ENCODE measurements at places on chromosomes 5 and 9.
A peak's percentile ranks its signal among the peaks of the same experiment; 100 is the strongest.

DNA sequence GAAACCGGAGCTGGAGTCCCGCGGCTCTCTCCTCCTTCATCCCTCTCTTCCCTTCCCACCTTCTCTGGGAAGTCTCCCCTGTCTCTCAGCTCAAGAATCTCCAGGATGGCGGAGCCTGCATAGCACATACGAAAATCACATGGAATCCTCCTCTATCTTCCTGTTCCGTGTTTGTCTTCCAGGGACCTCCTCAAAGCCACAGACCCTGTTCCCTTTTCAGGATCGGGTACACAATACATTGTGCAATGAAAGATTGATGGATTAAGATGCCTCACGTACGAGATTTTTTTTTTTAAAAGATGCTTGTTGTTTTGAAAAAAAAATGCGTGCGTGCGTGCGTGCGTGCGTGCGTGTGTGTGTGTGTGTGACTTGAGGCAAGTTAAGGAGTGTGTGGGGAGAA, 46.6 kb upstream of the OLFM1 start:
- no peak for DNase-seq

DNA sequence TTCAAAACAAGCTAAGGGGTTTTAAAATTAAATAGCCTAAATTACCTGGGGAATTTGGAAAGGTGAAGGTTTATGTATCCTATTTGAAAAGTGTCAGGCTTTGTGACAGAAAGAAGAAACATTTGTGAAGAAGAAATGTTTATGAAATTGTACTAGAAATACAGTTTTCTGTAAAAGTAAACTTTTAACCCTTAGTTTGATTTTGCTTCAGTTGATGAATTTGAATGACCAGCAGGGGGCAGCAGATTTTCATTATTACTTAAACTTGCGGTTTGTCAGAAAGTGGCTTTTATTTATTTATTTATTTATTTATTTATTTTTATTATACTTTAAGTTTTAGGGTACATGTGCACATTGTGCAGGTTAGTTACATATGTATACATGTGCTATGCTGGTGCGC, 58.1 kb downstream of the NNT start:
- peak; percentile 5 for DNase-seq

GRCh38 chr9:79034583-79034982, 537.2 kb upstream of the TLE4 start:
- no peak for DNase-seq

DNA sequence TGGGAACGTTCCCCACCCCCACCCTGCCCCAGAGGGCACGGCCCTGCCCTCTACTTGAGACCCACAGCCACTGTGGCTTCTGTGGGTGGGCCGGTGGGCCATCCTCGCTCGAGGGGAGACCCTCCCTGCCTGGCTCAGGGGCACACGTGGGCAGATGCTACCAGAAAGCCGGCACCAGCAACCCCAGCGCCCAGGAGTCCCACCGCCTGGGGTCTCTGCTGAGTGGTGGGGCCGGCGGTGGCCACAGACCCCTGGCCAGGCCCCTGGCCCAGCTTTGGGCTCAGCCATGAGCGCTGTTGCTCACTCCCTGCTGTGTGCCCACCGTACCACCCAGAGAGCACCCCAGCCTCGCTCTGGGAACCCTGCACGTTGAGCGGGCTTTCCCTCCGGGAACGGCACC, 16.5 kb upstream of the NRARP start:
- DNase-seq, result no peak

DNA sequence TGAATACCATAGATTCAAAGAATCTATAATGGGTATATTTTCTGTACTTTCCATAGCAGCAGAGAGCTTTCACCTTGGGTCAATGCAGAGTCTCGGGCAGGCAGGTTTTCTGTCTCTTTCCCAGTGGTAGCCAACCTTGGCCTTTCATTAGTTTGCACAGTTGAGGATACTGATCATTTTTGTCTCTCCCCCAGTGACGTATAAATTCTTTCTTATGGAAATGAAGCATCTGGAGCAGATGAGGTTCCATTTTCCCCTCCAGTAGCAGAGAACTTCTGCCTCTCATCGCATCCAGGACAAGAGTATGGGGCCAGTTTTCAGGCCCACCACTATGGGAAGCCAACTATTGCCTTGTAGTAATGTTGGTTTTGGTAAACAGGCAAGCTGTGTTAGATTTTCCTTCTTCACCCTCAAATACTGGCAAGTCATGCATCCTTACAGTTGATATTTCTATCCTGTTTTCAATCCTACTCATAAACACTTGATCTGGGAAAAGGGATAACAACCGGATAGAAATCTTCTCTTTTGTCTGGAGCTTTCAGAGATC, 845.2 kb upstream of the CDH18 start:
- no peak for DNase-seq

DNA sequence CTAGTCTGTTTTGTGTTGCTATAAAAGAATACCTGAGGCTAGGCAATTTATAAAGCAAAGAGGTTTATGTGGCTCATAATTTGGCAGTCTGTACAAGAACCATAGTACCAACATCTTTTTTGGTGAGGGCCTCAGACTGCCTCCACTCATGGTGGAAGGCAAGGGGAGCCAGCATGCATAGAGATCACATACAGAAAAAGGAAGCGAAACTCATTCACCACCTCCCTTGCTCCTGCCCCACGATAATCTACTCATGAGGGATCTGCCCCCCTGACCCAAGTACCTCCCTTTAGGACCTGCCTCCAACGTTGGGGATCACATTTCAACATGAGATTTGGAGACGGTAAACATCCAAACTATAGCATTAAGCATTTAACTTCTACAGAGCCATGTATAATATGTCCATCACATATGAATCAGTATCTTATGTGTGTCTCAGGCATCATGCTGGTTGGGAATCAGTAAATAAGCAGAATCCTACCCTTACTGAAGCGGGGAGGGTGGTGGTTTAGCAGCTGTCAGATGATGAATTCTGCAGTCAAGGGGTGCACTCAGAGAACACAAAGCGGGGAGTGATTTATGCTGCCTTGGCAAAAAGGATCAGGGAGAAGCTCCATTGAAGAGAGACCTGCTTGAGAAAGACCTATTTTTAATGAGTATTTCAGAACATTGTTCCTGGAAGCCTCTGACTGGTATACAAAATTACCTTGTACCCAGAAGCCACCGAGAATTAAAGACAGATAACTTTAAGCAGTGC, 34.8 kb downstream of the HMGXB3 start:
- no peak for DNase-seq

DNA sequence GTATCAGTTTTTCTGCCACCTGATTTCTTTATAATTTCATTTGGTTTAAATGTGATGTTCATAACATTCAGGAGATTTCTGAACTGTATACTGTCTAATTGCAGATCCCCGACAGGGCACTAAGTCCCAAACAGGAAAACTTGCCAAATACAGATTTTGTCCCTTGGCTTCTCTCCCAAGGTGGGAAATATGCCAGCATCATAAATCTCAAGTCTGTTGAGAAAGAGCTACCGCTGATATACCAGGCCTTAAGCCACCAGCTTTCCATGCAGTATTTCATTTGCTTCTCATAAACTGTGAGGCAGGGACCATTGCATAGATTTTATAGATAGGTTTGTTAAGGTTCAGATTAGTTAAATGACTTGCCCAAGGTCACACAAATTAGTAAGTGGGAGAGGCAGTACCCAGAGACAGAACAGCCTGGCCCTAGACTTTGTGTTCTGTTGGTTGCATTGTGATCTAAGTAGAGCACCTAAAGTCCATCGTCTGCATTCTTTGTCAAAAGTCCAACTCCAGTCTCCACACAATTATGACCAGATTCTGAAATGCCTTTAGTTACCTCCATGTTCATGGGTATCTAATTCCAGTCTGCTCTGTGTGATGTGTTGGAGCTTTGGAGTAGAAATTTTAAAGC, 16.2 kb downstream of the GPR21 start:
- DNase-seq, result no peak

DNA sequence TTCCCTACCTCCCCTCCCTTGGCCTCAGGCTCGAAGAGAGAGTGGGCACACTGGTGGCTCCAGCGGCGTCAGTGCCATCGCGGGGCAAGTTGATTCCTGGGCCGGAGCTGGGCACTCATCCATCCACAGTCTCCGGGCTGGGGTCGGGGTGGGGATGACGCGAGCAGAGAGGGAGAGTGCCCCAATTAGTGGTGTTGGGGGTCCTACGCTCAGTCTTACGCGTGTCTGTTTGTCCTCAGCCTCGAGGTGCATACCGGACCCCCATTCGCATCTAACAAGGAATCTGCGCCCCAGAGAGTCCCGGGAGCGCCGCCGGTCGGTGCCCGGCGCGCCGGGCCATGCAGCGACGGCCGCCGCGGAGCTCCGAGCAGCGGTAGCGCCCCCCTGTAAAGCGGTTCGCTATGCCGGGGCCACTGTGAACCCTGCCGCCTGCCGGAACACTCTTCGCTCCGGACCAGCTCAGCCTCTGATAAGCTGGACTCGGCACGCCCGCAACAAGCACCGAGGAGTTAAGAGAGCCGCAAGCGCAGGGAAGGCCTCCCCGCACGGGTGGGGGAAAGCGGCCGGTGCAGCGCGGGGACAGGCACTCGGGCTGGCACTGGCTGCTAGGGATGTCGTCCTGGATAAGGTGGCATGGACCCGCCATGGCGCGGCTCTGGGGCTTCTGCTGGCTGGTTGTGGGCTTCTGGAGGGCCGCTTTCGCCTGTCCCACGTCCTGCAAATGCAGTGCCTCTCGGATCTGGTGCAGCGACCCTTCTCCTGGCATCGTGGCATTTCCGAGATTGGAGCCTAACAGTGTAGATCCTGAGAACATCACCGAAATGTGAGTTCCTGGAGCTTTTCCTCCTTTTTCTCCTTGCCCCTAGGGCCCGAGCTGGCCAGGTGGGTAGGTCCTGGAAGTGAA, 861 bp downstream of the NTRK2 start:
- no peak for DNase-seq

GRCh38 chr5:142862594-142862993, 92.4 kb downstream of the ARHGAP26 start:
- no peak for DNase-seq

DNA sequence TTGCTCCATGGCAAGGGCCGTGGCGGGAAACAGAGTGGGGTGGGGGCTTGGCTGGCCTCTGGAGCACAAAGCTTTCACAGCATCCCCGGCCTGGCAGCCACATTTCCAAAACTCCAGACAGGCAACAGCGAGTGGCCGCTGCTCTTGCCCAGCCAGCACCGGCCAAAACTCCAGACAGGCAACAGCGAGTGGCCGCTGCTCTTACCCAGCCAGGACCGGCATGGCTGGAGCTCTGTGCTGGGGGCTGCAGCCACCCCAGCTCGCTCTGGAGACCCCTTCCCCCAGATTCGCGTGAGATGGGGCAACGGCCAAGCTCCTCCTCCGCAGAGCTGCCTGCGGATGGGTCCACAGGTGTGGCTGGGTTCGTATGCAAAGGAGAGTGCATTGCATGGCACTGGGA, 98.5 kb downstream of the COL5A1 start:
- no peak for DNase-seq

DNA sequence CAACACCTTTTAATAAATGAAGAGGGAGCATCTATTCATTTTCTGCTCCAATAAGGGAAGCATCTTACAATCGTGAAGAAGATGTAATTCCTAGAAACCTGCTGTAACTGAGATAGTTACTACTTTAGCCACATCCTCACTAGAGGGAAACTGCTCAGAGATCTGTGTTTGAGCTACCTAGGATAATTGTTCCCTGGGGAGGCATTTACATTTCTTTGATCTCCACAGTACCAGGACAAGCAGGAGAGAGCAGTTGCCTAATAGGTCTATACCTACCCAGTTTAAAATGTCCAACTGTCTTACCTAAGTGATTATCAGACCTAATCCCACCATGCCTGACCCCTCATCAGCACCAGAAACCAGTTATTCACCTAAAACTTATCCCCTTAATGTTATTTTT, 196.9 kb downstream of the TUSC1 start:
- no peak for DNase-seq

DNA sequence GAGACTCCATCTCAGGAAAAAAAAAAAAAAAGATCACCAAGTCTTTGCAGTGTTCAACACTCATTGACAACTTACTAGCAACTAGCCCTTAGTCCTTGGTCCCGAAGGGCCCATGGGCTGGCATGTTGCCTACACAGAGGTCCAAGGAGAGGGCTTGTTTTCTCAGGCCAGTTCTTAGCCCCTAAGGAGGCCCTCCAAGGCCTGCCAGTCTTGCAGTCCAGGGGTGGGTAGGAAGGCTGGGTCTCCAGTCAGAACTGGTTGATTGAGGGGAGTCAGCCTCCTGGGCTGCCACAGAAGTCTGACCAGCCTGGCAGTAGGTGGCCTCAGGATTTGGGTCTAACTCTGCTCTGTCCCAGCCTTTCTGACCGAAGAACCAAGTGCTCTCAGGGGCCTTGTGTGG, 32.7 kb downstream of the IER5L start:
- no peak for DNase-seq

- no peak for DNase-seq
Observed at GRCh38 chr5:16486711-16487111, 21.1 kb upstream of the ZNF622 start.

DNA sequence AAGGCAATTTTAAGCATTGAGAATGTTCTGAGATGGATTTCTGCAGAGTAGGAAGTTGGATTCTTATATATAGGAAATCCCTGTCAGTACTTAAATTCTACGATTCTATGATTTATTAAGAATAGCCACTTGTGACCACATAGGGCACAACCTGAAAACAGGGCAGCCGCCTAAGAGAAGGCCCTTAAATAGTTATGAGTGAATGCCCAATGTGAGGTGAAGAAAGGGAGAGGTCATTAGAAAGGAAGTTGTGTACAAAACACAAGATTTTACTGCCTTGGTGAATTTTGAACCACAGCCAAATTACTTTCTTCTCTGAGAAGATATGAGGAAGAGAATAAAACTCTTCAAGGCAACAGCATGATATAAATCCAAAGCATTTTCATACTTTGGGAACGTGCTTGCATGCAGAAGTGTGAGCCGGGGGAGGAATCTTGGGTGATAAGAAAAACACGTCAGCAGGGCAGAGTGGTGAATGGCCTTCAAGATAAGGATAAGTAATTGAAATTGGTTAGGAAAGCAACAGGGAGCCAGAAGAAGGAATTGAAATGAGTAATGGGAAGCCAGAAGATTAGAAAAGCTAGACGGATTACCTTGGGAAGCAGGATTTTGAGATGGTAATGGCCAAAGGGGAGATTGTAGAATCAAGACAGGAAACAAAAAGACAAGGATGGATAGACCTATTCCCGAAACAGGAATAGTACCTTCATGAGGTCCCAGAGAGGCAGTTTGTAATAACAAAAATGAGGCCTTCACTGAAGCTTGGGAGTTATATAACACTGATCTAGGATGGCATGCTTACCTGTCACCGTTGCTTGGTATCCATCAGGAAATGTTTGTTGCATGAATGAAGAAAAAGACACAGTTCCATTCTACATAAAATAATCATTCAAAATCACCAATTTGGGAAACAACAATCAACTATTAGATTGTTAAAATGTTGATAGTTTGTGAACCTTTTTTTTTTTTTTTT, 244.3 kb downstream of the PDE4D start:
- no peak for DNase-seq
